ENCODE measurements at places on chromosomes 11 and 22.

DNA sequence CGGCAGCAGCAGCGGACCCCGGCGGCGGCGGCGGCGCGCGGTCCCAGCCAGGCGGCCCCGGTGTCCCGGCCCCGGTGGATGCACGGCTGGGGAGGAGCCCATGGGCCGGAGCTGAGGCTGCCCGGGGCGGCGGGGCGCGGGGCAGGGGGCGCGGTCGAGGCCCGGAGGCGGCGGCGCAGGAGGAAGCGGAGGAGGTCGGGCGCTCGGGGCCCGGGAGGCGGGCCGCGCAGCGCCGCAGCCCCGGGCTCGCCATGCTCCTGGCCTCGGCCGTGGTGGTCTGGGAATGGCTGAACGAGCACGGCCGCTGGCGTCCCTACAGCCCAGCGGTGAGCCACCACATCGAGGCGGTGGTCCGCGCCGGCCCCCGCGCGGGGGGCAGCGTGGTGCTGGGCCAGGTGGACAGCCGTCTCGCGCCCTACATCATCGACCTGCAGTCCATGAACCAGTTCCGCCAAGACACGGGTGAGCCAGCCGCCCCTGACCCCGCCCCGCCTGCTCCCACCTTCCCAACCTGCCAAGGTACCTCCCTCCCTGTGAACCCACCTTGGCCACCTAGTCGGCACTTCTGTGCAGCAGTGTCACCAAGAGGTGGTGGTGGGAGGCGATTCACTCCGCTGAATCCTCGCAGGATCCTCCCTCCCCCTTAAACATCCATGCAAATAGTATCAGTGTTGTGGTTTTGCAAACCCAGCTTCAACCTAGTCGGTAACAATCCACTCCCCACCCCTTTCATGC is 580 bp downstream of the DTX4 start:
- DNase-seq: no peak

DNA sequence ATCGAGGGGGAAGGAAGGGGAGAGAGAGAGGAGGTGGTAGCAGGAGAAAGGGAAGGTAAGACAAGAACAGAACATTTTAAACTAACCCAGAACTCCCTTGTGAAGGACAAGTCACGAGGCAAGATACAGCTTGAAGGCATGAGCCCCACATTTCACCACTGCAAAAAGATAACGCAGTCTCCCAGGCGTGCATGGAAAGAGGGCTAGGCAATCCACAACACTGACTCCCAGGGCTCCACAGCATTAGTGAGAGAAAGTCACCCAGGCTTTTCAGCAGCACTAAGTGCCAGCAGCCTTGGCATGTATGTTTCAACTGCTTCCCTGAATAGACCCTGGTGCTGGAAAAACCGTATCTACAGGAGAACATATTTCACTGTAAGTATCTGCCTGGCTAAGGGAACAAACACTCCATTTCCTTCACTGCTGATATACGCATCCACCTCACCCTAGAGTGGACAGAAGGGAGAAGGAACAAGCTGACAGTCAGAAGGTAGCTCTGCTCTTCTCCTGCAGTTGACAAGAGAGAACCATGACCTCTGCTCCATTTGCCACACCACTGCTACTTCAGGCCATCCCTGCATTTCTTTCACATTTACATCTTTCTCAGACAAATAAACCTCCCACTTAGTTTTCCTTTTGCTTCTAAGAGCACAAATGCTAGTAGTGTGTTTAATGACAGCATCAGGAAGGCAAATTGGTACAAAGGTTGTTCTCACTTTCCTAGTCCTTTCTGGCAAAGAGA is 87.9 kb downstream of the AMBRA1 start:
- no peak for DNase-seq

DNA sequence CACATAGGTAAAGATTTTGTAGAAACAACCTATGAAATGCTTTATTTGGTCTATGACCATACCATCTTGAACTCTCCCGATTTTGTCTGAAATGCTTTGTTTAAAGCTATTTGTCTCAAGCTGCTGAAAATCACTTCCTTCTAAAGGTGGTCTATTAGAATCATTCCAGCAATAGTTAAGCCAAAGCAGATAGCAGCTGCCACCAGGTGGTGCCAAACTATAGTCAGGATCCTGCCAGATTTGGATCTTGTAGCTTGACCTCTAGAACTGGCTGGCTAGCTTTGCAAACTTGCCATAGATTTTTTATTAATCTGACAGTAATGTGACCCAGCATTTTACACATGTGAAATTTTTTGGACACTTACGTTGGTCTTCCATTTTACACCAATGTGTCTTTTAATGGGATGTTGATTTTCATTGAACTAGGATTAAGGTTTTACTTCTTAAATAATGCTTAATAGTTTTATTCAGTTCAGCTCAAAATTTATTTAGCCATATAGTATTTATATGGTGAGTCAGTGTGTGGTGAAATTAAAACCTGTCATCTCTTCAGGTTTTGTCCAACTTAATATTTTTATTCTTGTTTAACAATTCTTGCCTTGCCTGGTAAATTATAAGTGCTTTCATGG is 19.7 kb downstream of the CTR9 start:
- no peak for DNase-seq

GRCh38 chr22:47484960-47485569 is 722.6 kb downstream of the TBC1D22A start:
- no peak for DNase-seq

DNA sequence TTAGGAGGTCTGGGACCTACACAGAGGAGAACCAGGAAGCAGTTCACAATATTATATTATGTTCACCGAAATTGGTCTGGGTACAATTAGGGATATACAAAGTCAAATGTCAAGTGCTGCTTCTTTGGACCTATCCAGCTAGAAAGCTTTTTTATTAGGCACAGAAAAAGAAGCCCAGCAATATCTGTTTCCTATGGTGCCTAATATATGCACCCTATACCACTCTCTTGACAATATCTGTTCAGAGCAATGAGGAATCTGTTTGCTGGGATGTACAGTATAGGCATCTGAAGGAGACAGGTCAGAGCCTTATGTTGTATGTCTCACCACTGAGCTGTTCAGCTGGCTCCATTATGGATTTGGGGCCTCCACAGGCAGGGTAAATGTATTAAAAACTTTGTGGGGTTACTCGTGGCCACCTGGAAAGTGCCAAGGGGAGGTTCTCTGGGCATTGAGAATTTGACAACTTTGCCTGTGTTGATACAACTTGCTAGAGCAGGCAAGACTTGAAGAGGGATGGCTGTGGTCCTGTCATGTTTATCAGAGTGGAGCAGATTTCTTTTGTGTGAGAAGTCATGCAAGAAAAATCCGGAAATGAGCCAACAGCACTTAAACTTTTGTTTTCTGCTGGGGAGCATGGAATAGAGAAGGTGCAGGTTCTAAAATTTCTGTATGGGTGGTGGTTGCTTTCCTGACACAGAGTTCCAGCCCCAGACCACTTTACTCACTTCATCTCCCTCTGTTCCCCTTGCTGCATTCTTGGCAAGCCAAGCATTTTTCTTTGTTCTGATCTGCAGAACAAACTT is 10.1 kb downstream of the STIM1 start:
- no peak for DNase-seq

DNA sequence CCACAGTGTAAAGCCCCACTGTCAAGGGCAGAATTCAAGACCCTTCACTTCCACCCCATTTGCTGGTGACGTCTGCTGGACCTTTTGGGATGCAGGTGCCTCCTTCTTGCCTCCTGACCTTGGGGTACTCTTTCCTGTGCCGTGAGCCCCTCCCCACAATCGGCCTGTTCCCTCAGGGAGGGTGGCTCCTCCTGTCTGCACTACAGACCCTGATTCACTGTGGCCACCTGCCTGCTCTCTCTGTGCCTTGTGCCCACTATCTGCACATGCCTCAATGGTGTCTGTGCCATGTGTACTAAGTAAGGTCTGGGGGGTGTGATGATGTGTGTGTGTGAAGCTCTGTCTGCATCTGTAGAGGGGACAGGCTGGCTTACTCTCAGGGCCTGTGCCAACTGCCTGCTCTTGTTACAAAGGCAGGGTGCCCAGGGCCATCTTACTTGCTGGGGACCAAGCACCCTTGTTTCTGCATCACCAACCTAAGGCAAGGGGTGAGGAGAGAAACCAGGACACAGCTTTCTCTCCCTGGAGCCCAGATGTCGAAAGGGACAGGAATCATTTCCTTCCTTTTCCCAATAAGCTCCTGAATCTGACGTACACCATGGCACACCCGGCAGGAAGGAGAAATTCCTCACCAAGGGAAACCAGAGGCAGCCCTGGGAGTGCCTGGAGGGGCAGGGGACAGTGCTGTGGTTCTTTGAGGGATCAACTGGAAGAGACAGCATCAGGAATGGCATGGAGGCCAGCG is 3.7 kb downstream of the PPM1F start:
- DNase-seq: no peak

DNA sequence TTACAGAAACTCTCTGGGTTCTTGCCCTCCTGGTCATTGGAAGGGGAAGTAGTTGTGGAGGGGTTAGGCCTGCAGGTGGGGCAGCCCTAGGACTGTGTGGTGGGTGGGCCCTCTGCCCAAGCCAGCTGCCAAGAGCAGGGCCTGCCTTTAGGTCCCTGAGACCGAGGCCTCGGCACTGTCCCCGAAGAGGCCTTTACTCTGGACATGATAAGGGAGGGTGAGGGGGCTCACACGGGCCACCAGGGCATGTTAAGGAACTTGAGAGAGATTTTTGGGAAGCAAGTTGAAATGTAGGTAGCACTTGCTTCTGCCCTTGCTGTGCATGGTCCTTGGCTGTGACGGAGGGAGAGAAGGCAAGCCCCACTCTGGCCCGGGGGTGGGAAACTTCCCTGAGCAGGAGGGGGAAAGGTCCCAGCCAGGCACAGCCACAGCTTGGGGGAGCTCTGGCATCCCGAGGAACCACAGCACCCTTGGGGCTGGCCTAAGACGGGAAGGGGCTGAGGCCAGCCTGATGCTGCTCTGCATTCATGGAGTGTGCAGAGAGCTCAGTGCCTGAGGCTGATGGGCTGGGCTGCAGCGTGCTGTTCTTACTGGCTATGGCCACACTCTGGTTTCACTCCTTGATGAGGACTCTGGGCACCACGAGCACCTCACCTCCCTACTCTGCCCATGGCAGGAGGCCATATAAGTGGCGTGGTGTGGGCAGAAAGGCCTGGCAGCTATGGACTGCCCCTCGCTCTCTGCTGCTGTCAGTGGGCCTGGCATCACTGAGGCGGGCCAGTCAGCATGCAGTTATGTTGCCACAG is 7.8 kb upstream of the RANBP1 start:
- DNase-seq: no peak

GRCh38 chr11:65221026-65221425 is 39.3 kb downstream of the CAPN1 start:
- no peak for DNase-seq

DNA sequence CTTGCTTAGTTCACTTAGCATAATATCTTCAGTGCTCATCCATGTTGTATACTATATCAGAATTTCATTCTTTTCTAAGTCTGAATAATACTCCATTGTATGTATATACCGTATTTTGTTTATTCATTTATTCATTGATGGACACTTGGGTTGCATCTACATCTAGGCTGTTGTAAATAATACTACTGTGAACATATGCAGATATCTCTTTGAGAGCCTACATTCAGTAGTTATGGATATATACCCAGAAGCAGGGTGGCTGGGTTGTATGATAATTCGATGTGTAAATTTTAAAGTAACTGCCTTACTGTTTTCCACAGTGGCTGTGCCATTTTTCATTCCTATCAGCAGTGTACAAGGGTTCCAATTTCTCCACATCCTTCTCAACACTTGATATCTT is 116.5 kb downstream of the TMEM135 start:
- DNase-seq: no peak

GRCh38 chr11:133216813-133217212 is 315.5 kb downstream of the OPCML start:
- DNase-seq: no peak

DNA sequence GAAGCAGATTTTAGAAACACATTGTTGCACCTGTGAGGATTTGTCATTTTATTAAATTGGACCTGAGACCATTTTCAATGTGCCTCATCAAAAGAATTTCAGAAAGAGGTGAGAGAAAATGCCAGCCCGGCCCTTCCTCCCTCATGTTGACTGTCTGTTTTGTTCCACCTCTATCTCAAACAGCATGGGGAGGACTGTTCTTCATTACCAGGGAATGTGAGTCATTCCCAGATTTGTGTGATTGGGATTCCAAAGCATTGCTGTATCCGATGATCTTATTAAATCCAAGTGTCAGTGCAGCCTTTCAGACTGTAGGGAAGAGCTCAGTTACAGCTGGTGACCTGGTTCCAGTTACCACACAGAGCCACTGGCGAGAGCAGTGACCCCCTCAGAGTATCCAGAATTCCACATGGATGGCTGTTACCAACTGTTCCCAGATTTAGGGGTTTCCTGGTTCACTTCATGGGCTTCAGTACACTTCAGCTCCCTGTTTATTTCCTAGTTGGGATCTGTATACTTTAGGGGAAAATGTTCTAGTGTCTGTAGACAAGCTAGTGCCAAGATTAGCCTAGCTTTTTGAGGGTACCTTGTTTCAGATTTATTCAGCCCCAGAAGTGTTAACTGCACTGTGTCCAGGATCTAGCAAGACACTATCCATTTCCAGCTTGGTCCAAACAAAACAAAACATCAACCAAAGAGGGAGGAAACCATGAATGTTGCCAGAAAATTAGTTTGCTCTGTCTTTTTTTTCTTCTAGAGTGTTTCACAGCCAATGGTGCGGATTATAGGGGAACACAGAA is 20.9 kb downstream of the KREMEN1 start:
- no peak for DNase-seq

DNA sequence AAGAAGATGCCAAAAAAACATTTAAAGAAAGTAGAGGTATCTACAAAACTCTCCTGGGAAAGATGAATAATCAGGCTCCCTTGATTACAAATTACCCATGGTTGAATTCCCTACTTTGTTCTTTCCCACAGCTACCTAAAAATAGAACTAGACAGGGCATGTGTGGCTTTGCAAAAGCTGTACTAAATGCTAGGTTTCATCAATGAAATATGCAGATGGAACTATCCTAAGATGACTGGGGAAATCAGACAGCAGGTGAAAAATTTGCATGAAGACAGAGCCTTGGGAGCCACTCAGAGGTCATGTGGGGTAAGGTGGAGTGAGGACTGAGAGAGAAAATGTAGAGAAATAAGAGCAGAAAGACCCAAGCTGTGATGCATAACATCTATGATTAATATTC is 14.7 kb downstream of the LAYN start:
- DNase-seq: no peak

DNA sequence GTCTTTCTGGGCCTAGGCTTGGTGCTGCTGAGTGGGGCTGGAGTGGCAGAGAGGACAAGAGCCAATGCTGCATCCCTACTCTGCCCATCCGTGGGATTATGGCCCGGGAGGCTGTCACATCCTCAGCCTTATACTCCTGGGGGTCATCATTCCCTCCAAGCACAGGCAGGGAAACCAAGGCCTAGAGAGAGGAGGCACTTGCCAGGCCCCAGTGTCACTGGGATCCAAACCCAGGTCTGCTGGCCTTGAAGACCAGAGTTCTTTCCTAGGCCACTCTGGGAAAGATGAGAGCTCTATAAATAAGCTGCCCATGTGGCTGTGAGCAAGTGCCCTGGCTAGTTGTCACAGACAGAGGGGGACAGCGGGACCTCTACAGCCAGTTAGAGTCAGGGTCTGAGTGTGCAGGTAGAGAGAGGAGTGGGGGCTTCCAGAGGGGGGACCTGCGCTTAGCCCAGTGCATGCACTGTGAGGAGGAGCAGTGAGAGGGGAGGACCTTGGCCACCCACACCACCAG is 4.8 kb downstream of the RELT start:
- no peak for DNase-seq
